ENCODE measurements at places on chromosomes 16 and 17.

GRCh38 chr16:73301984-73302383 is 254.1 kb upstream of the ZFHX3 start:
- DNase-seq = no peak

GRCh38 chr17:44466339-44466738 is 36.9 kb downstream of the GPATCH8 start:
- DNase-seq = no peak

- no peak for DNase-seq
Observed at GRCh38 chr17:9211133-9211765, 189.9 kb downstream of the NTN1 start.

- DNase-seq = no peak
Observed at GRCh38 chr16:66503030-66503429, 46.9 kb downstream of the TK2 start.

GRCh38 chr17:62700964-62701705 is 73.7 kb downstream of the MRC2 start:
- no peak for DNase-seq
